ENCODE measurements at places on chromosomes 12 and 14.

- DNase-seq = no peak
Measured at GRCh38 chr14:62952226-62952625, 93.0 kb downstream of the KCNH5 start.

GRCh38 chr12:102438827-102439210 lies 41.5 kb downstream of the IGF1 start:
- no peak for DNase-seq

DNA sequence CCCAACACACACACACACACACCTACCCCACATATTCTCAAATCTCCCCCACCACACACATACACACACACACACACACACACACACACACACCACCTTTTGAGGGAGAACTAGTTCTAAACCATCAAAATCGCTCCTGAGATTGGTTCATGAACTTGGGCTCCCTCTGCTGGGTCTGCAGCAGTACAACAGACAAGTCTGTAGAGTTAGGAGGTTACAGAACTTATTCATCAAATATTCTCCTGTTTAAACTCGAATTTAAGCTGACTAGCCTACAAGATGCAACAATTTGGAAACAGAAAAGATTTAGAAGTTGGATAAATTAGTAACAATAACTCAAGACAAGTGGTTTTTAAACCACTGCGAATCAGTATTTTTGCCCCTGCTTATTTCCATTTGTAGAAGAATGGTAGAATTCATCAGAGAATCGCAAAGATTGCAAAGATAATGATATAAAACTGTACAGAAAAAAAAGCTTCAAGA lies 136.4 kb upstream of the USP15 start:
- peak; percentile 23 for DNase-seq

- no peak for DNase-seq
Measured at GRCh38 chr14:50823762-50824636, 7.0 kb downstream of the NIN start.

DNA sequence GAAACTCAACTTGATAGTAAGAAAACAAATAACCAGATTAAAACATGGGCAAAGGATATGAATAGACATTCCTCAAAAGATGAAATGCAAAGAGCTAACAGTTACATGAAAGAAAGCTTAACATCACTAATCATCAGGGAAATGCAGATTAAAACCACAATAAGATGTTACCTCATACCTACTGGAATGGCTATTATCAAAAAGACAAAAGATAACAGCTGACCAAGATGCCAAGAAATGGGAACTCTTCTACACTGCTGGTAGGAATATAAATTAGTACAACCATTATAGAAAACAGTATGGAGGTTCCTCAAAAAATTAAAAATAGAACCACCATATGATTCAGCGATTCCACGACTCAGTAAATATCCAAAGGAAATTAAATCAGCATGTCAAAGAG lies 18.8 kb downstream of the KCNH5 start:
- no peak for DNase-seq
